ENCODE measurements at places on chromosomes 2 and 18.

- DNase-seq, result no peak
Observed at GRCh38 chr2:30109856-30110255, 37.0 kb upstream of the YPEL5 start.

GRCh38 chr2:118103951-118104940 is 16.0 kb downstream of the INSIG2 start:
- DNase-seq, result no peak

- DNase-seq, result no peak
Observed at GRCh38 chr2:162537651-162538050, 193.7 kb downstream of the GCA start.

GRCh38 chr2:31287654-31288053 is 53.7 kb downstream of the EHD3 start:
- DNase-seq, result no peak

- DNase-seq, result peak; percentile 50
Observed at GRCh38 chr18:45291621-45292615, 323.4 kb upstream of the SLC14A2 start.

GRCh38 chr2:164054651-164055050 is 318.8 kb upstream of the FIGN start:
- no peak for DNase-seq

GRCh38 chr2:41806286-41806685 is 241.5 kb upstream of the PKDCC start:
- DNase-seq, result no peak

DNA sequence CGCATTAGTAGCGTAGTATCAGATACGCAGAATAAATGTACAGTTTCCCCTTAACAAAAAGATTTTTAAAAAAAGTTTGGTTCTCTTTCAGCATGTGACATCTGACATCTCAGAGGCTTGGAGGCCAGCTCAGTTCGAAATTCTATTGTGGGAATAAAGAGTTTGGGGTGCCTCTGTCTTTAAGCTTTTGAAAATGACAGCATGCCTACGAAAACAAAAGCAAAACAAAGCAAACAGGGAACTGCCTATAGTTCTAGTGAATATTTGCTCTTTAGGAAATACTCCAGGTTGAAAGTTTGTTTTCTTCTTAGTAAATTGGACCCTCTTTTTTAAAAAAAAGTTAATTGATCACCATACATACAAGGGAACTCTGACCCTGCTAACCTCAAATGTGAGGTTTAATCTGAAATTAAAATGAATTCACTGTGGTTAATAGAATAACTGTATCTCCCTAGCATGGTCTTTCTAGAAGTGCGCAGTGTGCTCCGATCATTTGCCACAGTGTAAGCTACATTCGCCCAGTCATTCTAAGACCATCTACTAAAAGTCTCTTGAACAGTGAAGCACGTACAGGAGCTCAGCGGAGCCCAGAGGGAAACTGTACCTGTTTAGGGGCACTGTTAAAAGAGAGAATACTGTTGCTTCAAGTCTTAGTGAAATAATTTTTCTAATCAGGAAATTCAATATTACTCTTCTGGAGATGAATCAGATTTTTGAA is 347.0 kb upstream of the CDH2 start:
- DNase-seq, result no peak

GRCh38 chr2:20479835-20480234 is 33.0 kb downstream of the RHOB start:
- no peak for DNase-seq

- peak; percentile 23 for DNase-seq
Observed at GRCh38 chr2:28821295-28821958, 10.8 kb downstream of the SPDYA start.

DNA sequence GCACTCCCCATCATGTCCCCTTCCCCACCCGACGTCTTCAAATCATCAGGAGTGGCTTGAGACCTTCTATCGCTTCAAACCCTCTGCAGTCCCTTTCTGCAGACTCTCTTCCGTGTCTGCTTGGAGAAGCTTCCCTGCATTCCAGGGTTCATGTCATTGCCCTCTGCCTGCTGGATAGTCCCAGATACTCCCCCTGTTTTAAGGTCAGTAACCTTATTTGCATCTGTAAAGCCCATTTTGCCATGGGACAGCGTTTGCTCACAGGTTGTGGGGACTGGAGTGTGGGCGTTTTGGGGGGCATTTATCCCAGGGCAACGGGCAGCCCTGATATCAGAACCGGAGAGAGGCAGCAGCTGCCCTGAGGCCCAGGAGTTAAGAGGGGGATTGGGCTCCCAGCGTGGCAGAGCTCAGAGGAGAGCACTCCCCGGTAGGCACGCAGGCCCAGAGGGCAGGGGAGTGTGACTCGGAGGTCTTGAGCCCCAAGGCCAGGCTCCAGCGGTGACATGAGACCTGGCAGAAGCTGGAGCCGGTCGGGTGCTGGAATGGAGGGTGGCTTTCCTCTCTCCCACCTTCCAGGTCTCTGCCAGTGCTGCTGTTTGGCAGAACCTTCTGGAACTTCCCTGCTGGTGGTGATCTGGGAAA is 73.8 kb downstream of the RTP5 start:
- no peak for DNase-seq

- DNase-seq, result no peak
Observed at GRCh38 chr2:236857246-236857645, 228.4 kb upstream of the COPS8 start.

DNA sequence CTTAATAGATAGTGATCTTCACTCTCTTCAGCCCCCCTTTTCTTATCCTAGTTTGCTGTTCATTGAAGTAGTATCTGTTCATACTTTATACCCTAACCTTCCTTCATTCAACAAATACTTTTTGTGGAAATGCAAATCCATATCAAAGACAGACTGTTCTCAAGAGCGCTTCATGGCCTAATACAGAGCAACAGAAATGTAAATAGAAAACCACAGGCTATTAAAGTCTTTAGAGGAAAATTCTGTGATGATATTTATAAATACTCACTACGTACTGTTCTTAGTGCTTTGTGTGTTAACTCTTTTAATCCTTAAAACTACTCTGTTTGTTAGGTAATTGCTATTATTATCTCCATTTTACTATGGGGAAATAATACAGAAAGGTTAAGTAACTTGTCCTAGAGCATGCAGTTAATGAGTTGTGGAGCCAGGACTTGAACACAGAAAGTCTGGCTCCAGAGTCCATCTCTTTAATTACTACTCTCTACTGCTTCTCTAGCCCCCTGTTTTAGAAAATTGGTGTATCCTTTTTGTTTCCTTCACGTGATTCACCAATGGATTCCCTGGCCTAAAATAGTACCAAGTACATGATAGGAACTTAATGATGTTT is 2.9 kb downstream of the MDH1 start:
- no peak for DNase-seq

GRCh38 chr2:9178110-9178903 is 28.3 kb upstream of the ASAP2 start:
- no peak for DNase-seq

GRCh38 chr2:209138079-209138478 is 285.8 kb upstream of the MAP2 start:
- DNase-seq, result no peak

DNA sequence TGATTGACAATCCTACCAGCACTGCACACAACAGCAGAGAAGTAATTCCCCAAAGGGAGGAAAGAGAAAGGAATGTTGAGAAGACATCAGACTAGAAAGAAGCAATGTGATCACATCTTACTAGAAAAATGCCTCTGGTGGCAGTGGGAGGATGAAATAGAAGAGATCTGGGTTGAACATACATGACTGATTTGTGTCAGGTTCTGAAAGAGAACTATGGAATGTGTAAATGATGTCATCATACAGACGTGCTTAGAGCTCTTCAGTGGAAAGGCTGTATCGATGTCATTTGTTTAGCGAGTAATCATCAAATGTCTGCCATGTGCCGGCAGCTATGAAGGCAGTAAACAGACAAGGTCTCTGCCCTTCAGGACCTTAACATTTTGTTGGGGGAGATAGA is 24.9 kb downstream of the GORASP2 start:
- DNase-seq, result no peak

- DNase-seq, result no peak
Observed at GRCh38 chr2:27622921-27623384, 5.9 kb downstream of the CCDC121 start.

- no peak for DNase-seq
Observed at GRCh38 chr2:180670302-180671003, 310.0 kb upstream of the UBE2E3 start.

- no peak for DNase-seq
Observed at GRCh38 chr18:36298126-36298741, 721 bp downstream of the FHOD3 start.

- DNase-seq, result peak; percentile 51
Observed at GRCh38 chr2:219362524-219363164, 25.1 kb downstream of the DNPEP start.

DNA sequence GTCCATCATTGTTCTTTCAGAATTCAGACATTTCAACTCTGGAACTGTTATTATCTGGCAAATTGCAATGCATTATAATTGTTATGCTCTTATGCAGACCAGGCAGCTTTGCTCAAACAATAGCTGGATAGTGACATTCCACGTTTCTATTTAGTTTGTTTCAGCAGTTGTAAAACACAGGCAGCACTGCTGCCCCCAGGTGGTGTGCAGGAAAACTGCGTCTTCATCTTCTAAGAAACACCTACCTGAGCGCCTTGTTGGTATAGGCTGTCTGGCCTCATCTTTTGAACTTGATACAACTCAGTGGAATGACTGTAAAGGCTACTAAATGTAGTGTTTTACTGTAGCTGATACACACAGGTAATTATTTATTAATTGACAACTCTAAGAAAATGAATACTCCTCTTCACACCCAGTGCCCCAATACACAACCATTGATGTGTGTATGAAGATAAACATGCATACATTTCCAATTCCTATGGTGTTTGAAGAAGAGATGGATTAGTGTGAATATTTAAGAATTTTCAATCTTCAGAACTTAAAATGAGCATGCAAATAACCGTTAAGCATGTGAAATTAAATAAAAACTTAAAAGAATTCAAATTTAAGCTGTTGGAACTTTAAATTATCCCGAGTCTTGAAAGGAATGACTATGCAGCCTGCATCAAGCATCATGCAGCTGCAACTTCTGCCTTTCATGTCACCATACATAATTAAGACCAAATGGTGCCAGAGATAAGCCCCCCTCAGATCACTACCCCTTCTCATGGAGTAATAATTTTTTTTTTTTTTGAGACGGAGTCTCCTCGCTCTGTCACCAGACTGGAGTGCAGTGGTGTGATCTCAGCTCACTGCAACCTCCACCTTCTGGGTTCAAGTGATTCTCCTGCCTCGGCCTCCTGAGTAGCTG is 85.6 kb downstream of the CD8B2 start:
- no peak for DNase-seq

DNA sequence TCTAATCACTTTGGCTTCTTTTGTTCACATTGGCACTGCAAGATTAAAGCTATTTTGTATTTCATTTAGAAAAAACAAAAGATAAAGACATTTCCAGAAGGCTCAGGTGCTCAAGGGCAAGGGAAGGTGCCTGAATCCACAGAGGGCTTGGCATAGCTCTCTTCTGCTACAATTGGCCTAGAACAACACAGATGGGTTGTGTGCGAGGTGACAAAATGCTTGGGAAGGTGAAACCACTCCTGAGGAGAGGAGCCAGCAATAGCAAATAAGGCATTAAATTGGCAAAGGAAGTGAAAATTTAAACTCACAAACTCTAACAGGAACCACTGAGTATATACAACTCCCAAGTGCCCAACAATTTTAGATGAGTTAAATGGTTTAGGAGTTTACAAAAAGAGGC is 1290.4 kb upstream of the CHAC2 start:
- no peak for DNase-seq

DNA sequence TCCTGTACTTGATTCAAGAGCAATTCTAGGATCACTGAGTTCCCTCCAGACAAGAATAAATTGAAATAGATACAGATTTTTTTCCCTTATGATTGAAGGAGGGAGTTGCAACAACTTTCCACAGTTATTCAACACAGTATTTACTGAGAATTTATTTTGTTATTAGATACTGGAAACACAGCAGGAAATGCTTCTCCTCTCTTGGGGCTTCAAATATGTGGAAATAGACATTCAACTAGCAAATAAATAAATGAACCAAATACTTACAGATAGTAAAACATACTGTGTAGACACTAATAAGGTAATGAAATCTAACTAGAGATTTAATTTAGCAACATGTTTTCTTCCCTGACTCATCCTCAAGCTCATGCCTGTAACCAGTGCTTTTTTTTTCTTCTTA is 169.2 kb downstream of the LNPK start:
- DNase-seq, result no peak

DNA sequence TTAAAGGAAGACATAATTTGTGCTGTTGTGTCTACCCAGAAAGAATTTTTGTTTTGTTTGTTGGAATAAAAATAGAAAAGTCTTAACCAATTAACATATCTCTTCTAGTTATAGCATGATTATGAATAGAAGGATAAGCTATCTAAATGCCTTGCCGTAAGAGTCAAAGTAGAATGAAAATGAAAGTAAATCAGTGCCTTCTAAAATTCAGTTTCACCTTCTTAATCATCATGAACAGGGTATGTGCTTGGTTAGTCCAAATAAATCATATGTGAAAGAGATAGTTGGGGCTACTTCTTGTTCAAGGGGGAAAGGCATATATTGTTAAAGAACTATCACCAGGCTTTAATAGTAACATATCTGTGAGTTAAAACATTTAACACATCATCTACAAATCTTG is 91.5 kb downstream of the GULP1 start:
- DNase-seq, result no peak
